Non-pigmented ciliary epithelial cell (primary cell): ENCODE measurements at places on chromosomes 4 and X.

DNA sequence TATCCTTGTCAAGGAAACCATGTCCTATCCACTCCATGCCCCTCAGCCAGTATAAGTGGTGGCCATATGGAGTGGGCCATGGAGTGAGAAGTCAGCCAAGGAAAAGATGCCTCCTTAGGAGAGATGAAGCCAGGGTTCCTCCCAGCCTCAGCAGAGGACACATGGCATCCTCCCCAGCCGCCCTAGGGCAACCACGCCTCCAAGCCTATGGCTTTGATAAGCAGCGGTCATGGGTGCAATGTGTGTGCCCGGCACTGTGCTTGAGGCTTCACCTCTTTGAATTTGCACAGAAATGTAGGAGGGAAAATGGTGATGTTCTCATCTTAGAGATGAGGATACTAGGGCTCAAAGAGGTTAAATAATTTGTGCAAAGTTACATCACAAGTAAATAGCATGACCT, 34.6 kb upstream of the TBC1D14 start:
- DNase-seq: no peak

DNA sequence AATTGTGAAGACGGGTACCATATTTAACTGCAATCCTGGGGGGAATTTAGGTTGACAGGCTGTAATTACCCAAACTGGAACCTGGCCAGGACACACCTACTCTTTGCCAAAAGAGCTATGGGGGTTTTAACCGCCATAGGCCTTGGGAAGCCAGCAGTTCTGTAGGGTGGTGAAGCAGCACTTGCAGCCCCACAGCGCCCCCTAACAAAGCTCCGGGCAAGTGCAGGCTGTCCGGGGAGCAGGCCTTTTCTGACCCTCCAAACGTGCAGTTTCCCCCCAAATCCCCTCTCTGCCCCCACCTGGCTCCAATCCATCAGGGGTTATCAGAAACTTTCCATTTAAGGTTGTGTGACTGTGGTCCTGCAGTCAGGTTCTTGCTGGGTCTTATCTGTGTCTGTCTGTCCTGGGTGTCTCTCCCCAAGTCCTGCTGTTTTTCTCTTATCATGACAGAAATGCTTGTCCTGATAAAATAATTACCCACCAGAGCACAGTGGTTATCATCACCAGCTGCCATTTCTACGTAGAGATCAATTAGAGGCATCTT, 350.9 kb downstream of the MID1IP1 start:
- DNase-seq: no peak

DNA sequence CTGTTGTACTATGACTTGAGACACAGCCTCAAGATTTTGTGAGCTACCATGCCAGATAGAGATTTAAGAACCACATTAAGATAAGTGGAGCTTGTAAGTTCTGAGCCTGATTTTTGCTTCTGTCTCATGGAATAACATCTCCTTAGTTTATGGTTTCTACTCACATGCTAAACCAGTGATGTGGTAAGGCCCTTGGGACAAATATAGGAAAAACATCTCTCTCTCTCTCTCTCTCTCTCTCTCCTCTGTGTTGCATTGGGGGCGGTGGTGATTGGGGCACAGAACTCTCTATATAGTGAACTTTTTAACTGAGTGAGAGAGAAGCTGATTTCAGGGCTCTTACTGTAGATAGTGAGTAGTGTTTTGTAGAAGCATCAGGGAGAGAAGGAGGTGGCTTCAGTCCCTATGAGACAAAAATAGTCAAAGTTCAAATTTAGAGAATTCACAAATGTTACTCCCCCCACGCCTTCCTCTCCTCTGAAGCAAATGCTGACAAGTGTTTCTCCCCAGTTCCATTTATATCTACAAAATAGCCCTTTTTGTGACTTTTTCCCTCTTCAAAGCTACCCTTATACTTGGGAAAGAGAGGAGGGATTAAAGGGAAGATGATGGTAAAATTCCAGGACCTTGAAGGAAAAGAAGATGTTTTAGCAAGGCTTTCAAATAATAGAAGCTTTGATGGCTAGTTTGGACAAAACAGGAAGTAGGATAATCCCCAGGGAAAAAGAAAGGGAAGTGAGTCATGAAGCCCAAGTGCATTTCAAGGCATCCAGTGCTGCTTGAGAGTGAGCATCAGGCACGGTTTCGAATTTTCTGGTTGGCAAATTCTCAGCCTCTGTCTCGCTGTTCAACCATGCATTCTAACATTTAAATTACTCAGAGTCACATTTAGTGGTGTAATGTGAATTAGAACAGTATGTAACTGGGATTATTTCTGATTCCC, 134.3 kb upstream of the AP1S2 start:
- peak; percentile 31 for DNase-seq

DNA sequence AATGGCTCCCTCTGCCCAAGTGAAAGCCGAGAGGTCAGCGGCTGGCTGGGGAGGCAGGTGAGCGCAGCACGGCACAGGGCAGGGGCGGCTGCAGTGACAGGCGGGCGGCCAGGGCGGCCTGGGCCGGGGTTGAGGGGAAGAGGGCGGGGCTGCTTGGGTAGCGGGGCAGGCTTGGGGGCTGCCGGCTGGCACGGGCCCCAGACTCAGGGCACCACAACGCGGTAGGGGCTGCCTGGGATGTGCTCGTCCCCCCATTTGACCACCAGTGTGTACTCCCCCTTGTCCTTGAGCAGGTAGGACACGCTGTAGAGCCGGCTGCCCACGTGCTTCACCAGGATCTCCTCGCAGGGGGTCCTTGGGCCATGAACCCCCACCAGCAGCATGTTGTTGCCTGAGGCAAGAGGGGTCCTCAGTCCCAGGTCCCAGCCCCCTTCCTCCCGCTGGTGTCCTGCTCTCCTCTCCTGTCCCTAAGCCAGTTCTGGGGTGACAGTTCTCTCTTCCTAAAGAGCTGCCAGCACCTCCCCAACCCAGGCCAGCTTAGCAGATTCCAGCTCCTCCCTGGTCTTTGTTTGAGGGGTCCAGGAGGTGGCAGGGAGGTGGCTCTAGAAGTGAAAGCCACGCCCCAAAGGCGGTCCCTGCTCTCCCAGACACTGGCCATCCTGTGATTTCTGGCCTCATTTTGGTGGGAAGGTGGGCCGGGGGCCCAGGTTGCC, 25.6 kb downstream of the FLNA start:
- DNase-seq: no peak

DNA sequence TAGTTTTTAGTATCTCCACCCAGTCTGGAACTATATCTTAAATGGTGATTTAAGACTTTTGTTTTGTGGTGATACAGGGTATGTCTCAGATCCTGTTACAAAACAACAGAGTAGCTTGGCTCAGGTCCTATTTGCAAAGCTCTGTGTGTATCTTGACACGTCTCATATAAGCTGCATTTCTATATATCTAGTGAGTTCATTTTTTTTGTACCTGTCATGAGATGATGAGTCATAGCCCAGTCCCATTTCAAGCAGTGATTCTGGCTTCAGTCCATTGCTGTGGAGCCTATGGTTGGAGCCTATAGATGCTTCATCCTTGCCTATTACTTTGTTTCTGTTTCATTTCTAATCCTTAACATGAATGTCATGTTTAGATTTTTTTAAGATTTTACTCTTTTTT, 23.0 kb downstream of the GRXCR1 start:
- DNase-seq: no peak

DNA sequence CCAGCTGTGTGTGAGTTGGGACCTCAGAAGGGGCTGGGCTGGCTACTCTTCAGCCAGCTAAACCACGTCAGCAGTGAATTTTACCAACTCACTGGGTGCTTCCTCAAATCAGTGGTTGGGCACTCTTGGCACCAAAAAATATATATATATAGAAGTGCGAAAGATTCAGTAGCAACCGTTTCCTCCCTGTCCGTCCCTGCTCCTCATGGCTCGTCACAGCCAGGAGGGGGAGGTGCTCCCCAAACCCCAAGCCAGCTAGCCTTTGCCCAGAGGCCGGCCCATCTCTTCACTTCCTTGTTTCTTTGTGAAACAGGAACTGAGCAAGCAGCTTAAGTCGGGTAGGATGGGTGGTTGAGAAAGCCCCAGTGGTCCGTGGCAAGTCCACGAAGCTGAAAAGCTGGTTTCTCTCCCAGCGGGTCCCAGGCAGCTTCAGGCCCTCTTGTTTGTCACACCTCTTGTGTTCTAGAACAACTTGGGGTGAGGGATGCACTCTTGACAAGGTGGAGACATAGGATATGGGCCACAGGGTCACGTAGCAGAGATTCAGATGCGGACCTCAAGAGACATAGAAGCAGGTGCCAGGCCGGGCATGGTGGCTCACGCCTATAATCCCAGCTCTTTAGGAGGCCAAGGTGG, 6.8 kb upstream of the SASH3 start:
- no peak for DNase-seq
